ENCODE measurements at places on chromosomes 7 and 10.

DNA sequence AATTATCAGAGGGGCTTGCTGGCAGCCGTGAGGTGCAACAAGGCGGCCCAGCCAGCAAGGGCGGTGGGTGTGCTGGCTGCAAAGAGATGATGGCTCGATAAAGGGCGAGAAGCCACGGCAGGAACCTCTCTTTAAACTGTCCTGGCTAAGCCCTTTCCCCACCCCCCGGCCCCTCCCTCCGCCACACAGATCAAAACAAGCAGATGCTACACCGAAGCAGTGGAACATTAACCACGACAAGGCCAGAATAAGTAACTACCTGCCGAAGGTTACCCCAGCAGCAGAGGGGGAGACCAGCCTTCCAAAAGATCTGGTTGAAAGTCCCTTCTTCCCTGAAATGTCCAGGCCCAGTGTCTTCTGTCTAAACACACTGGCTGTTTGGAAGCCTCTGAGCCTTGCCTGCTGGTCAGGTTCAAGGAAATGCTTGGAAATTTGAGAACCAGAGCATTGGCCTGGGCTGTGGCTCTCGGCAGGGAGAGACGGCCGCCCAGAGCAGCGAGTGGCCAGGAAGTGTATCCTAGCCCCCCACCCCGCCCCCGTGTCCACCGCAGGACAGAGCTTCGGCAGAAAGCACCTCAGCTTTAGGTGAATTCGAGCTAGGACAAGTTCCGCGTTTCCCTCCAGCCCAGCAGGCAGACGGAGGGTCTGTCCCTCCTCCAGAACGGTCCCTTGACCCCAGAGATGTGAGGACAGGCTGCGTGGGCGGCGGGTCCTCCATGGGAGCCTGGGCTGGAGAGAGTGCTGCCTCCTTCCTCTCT lies 2.1 kb downstream of the FAM20C start:
- DNase-seq, result no peak

DNA sequence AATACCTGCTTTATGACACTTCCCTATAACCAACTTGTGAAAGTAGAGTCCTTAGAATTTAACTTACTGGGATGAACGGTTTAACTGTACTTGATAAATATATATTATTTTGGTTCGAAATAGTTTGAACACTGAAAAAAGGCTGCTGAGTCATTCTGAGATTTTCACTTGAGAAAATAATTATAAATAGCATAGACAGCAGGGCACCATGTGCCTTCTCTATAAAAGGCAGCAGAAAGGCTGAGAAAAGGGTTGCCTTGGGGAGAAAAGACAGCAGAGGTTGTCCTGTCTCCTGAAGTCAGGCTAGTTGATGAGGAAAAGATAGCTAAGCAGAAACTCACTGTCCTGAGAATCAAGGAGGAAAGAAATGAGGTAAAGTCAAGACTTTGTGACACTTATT lies 92.4 kb downstream of the CTTNBP2 start:
- no peak for DNase-seq

GRCh38 chr7:85566095-85566794 lies 379.4 kb upstream of the SEMA3D start:
- DNase-seq, result no peak

DNA sequence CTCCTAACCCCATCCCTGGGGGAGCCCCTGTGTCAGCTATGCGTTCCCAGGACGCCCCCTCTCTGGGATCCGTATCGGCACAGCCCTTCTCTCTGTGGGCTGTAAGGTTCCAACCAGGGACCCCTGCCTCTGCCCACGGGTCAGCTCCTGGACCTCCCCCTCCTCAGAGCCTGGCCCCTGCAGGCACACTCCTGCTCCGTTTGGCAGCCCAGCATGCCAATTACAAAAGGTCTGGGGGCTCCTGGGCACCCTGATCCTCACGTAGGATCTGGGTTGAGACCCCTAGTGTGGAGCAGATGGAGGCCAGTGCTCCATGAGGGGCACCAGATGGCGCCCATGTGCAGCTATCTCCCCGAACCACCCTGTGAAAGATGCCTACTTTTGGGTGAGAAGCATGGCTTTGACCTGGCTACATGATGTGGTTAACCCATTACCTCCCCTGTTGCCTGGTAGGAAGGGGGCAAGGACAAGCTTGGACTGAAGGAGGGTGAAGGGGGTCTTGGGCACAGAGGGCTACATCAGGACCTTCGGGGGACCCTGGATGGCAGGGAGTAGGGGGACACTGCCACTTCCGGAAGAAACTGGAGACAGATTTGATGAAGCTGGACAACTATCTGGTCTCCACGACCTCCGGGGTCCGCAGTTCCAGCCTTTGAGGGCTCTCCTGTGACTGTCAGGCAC lies 9.0 kb downstream of the TACR2 start:
- DNase-seq, result no peak

DNA sequence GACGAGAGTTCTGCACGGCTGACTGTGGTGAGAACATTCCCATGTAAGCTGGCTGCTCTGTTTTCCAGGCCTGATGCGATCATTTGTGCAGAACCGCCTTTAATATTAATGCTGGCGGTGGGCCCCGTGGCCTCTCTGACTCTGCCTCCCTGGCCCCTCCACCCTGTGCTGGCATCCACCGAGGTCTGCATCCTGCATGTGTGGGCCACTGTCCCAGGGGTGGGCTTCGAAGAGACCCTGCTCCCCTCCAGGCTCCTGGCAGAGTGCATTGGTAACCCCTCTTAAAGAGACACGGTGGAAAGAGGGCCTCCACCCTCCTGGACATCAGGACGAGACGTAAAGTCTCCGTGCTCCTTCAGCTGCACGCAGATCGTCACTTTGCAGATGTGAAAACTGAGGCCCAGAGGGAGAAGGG lies 67.3 kb upstream of the FAM20C start:
- DNase-seq, result no peak

- DNase-seq, result no peak
Measured at GRCh38 chr7:151705636-151706276, 171.2 kb downstream of the PRKAG2 start.

GRCh38 chr7:78148166-78148894 lies 349.8 kb downstream of the PHTF2 start:
- no peak for DNase-seq
